ENCODE measurements at places on chromosomes 7 and 10. TPM values are rescaled to one million over a fixed set of nuclear protein-coding genes. Genes with fewer than 3 reads are reported as not detected.

- DNase-seq = no peak
Measured at GRCh38 chr7:33554046-33554445, 351.3 kb upstream of the BMPER start.

The ZNF467 gene
- polyA plus RNA-seq = 4.1 TPM

The WNT8B gene
- 0.04 TPM for polyA plus RNA-seq

The RAB19 gene
- polyA plus RNA-seq = not detected

DNA sequence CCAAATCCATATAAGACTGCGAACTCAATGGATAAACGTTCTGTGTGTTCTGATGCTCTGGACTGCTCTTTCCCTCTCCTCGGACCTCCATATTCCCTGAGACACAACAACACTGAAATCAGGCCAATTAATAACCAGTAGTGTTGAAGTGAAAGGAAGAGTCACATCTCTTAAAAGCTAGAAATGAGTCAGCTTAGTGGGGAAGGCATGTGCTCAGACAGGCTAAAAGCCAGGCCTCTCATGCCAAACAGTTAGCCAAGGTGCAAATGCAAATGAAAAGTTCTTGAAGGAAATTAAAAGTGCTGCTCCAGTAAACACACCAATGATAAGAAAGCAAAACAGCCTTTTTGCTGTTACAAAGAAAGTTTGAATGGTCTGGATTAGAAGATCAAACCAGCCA lies 29.3 kb downstream of the TNS3 start:
- DNase-seq = no peak

The CFAP43 gene
- 0.31 TPM for polyA plus RNA-seq

DNA sequence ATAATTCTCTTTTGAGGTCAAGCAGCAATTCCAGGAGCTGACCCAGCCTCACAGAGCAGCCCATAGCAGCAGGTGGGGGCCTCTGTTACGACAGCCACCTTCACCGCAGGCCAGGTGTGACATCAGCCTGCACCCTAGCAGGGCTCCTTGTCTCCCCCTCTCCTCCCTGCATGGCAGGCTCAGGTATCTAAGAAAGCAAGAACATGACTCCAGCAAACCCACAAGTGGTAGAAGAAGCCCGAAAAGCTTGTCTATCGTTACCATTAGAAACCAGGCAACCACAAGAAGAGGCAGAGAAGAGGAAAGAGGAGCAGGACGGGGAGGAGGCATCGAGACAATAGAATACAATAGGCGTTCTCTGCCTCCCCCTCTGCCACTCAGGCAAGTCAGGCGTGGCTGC lies 104.0 kb upstream of the PRR15 start:
- no peak for DNase-seq

The TES gene
- polyA plus RNA-seq = 45.9 TPM

The CPEB3 gene
- polyA plus RNA-seq = 0.41 TPM
